ENCODE measurements at places on chromosomes 5 and 9.

DNA sequence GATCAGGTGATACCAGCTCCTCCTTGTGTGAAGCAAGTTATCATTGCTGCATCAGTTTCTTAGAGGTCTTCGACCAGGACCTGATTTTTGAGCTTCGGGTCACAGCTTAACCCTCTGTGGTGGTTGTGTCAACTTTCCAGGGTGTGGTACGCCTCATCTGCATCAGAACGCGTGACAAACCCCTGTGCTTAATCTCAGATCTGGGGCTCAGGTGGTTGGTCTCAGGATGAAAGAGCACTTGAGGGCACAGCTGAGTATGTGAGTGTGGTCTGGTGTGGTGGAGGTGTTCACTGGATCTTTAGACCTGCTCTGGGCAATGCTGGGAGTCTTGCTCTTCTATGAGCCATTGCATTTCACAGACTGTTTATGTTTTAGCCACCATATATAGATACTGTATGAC is 64.1 kb downstream of the OSTF1 start:
- DNase-seq = no peak

DNA sequence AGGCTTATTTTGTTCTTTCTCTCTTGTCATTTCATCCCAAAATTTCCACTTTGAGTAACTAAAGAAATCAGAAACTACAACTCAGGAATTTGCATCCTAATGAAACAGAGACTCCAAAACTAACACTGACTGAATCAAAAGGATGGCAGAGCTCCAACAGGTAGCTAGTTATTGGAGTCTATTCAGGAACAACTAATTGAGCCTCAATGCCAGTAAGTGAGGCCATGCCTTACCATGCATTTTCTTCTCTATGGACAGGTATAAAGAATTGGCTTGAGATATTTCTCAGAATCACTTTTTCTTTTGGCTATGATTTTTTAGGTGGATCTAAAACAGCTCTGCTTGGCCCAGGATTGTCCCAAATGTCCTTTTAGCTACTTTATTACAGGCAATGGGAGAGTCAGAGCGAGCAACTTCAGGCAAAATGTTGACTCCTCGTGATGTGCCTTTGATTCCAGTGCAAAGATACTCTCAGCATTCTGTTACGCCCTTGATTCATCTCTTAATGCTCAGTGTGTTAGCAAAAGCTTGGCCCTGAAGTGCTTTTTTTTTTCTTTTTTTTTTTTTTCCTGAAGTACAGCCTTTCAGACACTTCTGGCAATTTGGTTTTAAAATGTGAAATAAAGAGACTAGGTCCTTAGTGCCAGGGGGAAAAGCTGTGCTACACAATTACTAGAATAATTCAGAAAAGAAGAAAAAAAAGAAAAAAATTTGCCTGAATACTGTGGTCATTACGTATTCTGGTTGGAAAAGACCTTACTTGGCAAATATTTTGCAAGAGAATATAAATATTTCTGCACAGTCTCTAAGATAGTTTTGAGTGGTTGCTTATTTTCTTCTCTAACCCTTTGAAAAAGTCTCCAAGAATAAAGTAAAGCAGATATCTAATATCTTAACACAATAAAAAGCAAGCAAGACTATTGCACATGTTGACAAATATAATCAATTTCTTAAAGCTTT is 423.7 kb downstream of the ANXA1 start:
- DNase-seq = no peak

- no peak for DNase-seq
These were observed 42.6 kb downstream of the ADAMTSL1 start for GRCh38 chr9:18516514-18516913.

- DNase-seq = peak; percentile 83
These were observed 189.8 kb downstream of the ARHGAP26 start for GRCh38 chr5:142959683-142960657.

DNA sequence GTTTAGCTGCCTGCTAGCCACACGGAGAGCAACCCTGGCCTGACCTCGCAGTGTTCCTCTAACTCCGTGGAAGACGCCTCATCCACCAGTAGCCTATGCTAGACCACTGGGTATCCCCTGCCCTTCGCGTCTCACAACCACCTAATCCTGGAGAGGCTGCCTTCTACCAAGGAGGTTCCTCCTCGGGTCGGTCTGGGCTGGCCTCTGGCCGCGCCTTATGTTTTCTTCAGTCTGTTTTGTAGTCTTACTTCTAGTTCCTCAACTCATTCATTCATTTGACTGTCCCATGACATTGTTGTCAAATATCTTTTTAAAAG is 1.6 kb upstream of the TPM2 start:
- no peak for DNase-seq

DNA sequence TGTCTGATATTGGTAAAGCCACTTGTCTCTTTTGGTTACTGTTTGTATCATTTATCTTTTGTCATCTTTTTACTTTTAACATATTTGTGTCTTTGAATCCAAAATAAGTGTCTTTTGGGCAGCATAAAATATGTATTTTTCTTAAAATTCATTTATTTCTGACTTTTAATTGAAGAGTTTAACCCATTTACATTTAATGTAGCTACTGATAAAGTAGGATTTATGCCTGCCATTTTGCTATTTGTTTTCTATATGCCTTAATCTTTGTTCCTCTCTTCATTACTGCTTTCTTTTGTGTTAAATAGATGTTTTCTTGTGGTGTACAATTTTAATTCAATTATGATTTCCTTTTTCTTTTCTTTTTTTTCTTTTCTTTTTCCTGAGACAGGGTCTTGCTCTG is 60.9 kb downstream of the ESM1 start:
- no peak for DNase-seq

DNA sequence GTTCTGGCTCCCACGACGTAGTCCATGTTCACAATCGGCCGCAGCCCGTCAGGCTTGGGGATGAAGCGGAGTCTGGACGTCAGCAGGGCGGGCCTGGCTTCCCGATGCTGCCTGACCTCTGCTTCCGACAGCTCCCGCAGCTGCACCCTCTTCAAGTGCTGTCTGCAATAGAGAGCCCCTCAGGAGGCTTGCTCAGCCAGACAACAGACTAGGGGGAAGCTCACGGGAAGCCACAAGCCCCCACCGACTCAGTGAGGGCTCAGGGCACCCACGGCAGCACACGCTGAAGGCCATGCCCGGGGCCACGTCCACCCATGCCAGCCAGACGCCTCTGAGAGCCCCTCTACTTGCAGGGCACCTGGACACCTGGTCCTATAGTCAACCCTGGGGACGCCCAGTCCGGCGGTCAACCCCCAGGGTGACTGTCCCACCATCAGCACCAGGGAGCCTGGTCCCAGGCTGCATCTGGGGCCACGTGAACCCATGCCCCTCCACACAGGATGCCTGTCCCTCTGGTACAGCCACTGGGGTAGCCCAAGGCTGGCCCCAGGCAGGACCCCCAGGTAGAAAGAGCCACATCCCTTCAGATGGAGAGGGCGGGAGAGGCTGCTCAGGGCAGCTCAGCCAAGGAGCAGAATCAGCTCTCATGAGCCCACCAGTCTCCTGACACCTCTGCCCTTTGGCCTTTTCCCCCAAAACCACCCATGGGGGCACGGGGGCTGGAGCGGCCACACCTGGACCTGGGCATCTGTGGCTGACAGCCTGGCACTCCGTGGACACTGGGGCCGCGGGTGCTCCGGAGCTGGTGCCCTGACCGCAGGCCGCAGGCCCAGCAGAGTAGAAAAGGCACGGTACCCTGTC is 14.5 kb downstream of the TERT start:
- no peak for DNase-seq

GRCh38 chr9:72539824-72540347 is 18.5 kb downstream of the TMC1 start:
- peak; percentile 24 for DNase-seq

DNA sequence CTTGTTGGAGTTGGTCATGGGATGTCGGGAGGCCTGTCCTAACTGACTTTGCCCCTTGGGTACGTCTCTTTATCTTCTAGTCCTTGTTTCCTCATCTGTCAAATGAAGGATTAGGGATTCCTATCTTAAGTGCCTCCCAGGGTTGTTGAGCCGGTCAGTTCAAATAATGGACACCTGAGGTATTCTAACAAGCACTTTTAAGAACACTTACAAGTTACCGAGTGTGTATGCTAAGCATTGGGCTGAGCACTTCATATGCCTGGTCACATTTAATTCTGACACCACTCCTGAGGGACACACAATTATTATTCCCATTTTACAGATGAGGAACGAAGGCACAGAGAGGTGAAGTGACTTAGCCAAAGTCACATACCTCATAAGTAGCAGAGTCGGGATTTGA is 37.1 kb downstream of the CAMK2A start:
- DNase-seq = no peak

DNA sequence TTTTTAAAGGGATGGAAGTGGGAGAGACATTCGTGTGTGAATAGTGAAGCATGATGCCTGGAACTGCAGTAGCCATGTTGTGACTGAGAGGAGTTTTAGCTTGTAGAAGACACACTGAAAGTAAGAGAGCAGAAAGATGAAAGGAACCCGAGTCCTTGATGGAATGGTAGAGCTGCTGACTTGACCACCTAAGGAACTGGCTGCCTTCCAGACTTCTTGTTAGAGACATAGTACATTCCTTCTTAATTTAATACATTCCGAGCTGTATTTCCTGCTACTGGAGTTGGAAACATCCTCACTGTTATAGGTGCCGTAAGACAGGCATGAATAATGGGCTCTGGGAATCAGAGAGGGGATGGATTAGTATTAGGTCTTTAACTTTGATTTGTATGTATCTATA is 7.4 kb downstream of the CER1 start:
- no peak for DNase-seq

GRCh38 chr5:1449081-1449630 is 3.9 kb upstream of the SLC6A3 start:
- DNase-seq = no peak

DNA sequence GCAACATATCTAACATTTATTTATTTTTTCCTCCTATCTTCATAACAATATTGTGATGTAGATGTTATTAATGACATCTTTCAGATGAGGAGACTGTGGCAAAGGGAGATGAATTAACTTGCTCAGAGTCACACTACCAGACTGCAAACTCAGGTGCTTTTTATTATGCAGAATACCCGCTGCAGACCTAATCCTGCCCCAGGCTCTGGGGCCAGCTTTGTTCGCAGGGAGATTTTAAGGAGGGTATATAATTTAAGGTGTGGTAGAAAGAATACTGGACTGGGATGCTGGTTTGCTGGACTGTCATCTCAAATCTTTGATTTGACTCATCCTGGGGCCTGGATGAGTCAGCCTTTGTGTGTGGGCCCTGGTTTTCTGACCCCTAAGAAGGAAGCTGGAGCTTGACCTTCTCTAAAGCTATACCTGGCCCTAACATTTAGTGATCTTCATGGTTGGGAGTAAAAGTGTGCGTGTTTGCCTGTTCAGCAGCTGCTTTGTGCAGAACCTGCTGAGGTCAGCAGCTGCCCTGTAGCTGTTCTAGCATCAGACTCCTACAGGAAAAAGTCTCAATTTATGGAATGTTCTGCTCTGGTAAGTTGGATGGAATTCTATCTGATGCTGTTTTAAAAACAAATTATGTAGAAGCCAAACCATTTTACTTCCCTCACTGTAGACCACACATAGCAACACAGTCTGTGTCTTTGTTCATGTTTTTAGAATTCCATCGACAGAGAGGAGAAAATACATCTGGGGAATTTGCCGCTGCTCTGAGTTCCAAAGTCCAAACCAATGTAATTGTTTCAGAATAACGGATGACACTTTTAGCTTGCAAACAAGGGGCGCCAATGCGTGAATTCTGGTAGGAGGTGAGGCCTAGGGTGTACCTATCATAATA is 4.5 kb downstream of the SLC36A1 start:
- DNase-seq = peak; percentile 38

GRCh38 chr5:72301557-72301956 is 18.5 kb downstream of the MRPS27 start:
- DNase-seq = no peak

GRCh38 chr5:149632311-149633251 is 51.3 kb downstream of the ARHGEF37 start:
- peak; percentile 84 for DNase-seq
